Ureter (tissue), 1 donor: ENCODE measurements at places on chromosomes 1 and 21. TPM values are rescaled to one million over a fixed set of nuclear protein-coding genes. Genes with fewer than 3 reads are reported as not detected.

RGS8 gene
- not detected for total RNA-seq

PRAMEF13 gene
- total RNA-seq = not detected

AGO1 gene
- total RNA-seq = 28.2 TPM

IQGAP3 gene
- total RNA-seq = 0.68 TPM

SLC45A1 gene
- total RNA-seq = 3.3 TPM

CHD5 gene
- 0.83 TPM for total RNA-seq

HNRNPCL2 gene
- not detected for total RNA-seq

CFH gene
- 145 TPM for total RNA-seq

EXTL1 gene
- 0.23 TPM for total RNA-seq

FCRL1 gene
- total RNA-seq = 0.21 TPM

DAB1 gene
- 12.2 TPM for total RNA-seq

SYT11 gene
- total RNA-seq = 11.3 TPM

AGT gene
- total RNA-seq = 47.6 TPM

ST6GALNAC3 gene
- total RNA-seq = 11.7 TPM

RGSL1 gene
- total RNA-seq = not detected

HAPLN2 gene
- 5.6 TPM for total RNA-seq

LRRIQ3 gene
- 1.6 TPM for total RNA-seq

ESPN gene
- total RNA-seq = 6.2 TPM

HNRNPCL1 gene
- total RNA-seq = not detected

OR6N1 gene
- total RNA-seq = not detected

ANKRD45 gene
- 0.47 TPM for total RNA-seq

UMODL1 gene
- total RNA-seq = not detected

C1orf141 gene
- total RNA-seq = not detected

S100B gene
- total RNA-seq = 3.0 TPM

CFAP107 gene
- not detected for total RNA-seq

WNT3A gene
- 0.21 TPM for total RNA-seq

CLCC1 gene
- 43.2 TPM for total RNA-seq

KAZN gene
- 40.6 TPM for total RNA-seq

KRTAP11-1 gene
- total RNA-seq = not detected

MLLT11 gene
- total RNA-seq = 1.4 TPM

CFAP74 gene
- 0.83 TPM for total RNA-seq

CLEC20A gene
- not detected for total RNA-seq

HHAT gene
- 19.9 TPM for total RNA-seq

RBP7 gene
- 8.5 TPM for total RNA-seq

MAEL gene
- 1.1 TPM for total RNA-seq

ERICH3 gene
- not detected for total RNA-seq

AIM2 gene
- 2.9 TPM for total RNA-seq

TTC22 gene
- 14.9 TPM for total RNA-seq

RNU1-4 gene
- total RNA-seq = 1,626 TPM

PRRX1 gene
- 23.0 TPM for total RNA-seq

GAS5 gene
- 543 TPM for total RNA-seq

GNAT2 gene
- not detected for total RNA-seq

SMIM1 gene
- 9.6 TPM for total RNA-seq

RGS18 gene
- total RNA-seq = 1.8 TPM

OR2T2 gene
- not detected for total RNA-seq

RIPPLY3 gene
- total RNA-seq = 0.18 TPM

FCRL2 gene
- 0.42 TPM for total RNA-seq

KRTAP7-1 gene
- not detected for total RNA-seq

NPPA gene
- total RNA-seq = not detected

GLRX2 gene
- total RNA-seq = 16.2 TPM

CRYZ gene
- 71.3 TPM for total RNA-seq

CCDC30 gene
- total RNA-seq = 8.9 TPM
